ENCODE measurements at places on chromosomes 12 and 14.

- no peak for DNase-seq
Measured at GRCh38 chr12:4069670-4070010, 196.4 kb upstream of the PARP11 start.

DNA sequence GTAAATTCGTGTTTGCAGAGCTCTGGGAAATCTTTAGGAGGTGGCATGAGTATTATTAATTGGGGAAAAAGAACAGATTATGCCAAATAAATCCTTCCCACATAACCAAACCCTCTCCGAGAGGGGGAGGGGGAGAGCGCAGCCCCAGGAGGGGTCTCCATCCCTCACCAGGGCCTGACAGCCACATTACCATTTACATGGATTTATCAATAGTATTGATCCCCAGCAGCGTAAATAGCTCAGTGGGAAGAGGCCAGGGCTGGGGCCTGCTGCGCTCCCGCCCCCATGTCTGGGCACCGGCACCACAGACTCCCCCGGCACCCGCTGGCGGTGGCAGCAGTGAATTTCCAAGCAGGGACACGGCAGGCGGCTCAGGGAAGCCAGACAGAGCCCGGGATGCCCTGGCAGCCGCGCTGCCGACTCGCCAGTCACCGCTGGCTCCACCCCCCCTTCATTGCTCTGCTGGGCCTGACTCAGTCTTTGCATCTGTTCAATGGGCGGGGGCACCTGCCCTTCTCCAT is 2.4 kb downstream of the NCOR2 start:
- DNase-seq: no peak

DNA sequence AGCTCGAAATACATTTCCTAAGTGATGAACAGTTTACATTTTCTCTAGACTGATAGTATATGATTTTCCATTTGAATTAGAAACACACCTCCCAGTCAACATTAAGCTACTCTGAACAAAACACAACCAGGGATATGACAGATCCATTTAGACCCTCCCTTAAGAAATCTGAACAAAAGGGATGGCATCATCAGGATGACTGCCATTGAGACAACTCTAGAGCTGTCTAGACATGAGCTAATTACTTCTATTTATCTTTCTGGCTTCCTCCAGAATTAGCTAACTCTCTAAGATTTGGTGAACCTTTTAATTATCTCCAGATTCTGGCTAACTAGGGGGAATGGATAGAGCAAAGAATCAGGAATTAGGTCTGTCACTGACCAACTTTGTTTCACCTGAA is 92.9 kb upstream of the IGF1 start:
- DNase-seq: no peak

- DNase-seq: no peak
Measured at GRCh38 chr12:3213188-3213587, 136.0 kb downstream of the TSPAN9 start.

DNA sequence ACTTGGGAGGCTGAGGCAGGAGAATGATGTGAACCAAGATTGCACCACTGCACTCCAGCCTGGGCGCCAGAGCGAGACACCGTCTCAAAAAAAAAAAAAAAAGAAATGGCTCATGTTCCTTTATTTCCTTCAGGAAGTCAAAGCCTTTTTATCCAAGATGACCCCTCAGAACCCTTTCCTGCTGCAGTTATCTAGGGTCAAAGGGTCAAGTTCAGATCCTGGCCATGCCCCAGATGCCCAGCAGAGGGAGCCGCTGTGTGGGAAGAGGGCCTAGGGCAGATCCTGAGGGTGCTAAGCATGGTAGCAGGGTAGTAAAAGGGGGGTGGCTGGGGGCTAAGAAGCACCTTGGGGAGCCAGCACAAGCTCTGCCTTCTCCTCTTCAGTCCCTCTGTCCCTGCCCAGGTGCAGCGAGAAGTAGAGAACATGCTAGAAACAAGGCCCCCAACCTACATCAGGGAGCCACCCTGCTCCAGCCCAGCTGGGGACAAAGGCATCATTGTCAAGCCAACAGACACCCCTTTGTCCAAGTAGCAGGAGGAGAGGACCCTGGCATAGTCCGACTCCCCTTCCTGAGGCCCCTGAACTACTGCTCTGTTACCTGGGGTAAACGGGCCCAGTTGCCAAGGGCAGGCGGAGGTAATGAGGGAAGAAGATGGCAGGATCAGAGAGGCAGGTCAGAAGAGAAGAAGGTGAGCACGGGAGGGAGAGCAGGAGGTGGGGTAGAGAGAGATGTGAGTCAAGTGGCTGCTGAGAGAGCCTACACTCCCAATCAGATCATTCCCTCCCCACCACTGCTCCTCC is 6.5 kb downstream of the NFE2 start:
- peak; percentile 68 for DNase-seq

- DNase-seq: no peak
Measured at GRCh38 chr12:120155072-120155471, 38.5 kb upstream of the RAB35 start.

GRCh38 chr12:26092346-26093105 is 32.3 kb downstream of the BHLHE41 start:
- DNase-seq: no peak

- no peak for DNase-seq
Measured at GRCh38 chr14:81430235-81430634, 30.1 kb upstream of the STON2 start.

DNA sequence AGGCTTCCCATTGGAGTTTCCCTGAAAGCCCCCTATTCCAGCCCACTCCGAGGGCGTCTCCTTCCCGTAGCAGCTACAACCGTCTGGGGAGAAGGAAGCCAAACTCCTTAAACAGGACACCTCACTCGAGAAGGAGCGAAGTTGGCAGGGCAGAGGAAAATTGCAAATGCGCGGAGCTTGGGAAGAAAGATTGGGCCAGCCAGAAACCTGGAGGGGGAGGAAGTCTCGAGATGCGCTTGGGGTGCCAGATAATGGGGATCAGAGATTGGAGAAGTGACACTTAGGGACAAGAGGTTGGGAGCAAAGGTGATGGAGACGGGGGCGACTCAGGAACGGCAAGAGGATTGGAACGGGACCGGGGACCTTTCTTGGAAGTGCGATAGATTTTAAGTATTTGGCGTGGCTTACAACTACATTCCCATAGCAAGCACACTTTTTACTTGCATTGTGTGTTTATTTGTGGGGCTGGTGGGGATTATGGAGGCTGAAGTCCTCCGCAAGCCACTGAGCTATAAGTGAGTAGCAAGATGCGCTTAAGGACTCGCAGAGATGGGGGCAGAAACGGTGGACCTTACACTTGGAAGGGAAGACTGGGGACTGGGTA is 926 bp downstream of the HRK start:
- DNase-seq: no peak

DNA sequence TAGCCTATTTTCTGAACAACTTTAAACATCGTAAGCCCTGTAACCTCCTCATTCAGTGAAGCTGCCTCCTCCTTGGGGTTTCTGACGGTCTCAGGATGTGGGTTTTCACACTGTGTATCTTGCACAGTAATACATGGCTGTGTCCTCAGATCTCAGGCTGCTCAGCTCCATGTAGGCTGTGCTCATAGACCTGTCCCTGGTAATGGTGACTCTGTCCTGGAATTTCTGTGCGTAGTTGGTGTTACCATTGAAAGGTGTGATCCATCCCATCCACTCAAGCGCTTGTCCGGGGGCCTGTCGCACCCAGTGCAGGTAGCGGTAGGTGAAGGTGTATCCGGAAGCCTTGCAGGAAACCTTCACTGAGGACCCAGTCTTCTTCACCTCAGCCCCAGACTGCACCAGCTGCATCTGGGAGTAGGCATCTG is 980.5 kb downstream of the TMEM121 start:
- DNase-seq: peak; percentile 51

- no peak for DNase-seq
Measured at GRCh38 chr14:89215114-89215513, 201.9 kb downstream of the FOXN3 start.

GRCh38 chr14:104843442-104844305 is 21.4 kb upstream of the CEP170B start:
- no peak for DNase-seq

- no peak for DNase-seq
Measured at GRCh38 chr12:28611449-28611848, 421.2 kb downstream of the CCDC91 start.
